ENCODE measurements at places on chromosomes 13 and 19.

- no peak for DNase-seq
These were observed 147.1 kb downstream of the DNAJC15 start for GRCh38 chr13:43170506-43170905.

DNA sequence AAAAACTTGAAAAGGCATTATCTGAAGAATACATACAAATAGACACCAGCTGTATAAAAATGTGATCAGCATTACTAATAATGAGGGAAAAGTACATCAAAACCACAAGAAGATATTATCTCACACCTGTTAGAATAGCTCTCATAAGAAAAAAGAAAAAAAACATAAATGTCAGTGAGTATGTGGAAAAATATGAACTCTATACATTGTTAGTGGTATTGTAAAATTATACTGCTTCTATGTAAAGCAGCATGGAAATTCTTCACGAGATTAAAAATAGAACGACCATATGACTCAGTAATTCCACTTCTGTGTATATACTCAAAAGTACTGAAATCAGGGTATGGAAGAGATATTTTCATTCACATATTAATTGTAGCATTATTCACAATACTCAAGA lies 1146.4 kb downstream of the SLITRK5 start:
- no peak for DNase-seq

DNA sequence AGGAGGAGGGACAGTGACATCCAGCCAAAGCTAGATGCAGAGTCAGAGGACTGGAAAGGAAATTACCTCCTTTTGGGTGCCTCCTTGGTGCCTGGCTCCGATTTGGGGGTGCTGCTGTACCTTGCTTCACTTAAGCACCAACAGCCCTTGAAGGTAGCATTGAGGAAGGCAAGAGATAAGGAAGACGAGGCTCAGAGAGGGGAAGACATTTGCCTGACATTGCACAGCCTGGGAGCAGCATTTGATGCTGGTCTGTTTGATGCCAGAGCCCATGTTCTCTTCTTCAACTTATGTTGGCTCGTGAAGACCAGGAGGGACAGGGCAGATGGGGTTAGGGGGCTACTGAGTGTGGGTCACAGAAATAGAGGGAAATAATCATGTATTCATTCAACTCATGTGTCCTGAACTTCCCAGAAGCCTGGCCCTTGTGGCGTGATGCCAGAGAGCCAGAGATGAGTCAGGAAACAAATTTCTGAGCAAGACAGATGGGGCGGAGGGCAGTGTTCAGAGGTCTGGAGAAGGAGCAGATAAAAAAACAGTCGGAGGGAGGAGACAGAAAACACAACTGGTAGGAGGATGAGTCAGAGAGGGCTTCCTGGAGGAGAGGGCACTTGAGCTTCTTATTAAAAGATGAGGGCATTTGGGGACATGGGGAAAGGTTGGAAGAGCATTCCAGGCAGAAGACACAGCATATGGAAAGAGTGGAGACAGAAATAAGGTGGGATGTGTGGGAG lies 3.0 kb upstream of the C19orf81 start:
- no peak for DNase-seq

DNA sequence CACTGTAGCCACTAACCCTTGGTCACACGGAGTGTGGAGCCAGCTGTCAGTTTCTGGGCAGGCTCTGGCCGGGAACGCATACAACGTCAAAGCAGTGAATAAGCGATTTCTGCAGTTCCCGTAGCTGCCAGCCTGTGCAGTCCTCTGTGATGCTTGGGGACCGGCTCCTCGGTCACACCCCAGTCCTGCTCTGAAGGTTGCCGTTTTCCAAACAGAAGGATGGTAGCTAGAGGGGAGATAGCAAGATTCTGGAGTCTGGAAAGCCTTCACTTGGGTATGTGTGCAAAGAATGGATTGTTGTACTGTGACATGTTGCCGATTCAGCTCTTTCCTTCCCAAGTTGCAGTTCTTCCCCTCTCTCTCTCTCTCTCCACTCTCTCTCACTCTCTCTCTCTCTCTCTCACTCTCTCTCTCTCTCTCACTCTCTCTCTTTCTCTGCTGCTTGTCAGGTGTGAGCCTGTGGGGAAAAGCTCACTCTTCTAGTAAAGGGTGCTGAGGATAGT lies 38.7 kb upstream of the C1QTNF9 start:
- DNase-seq, result no peak

DNA sequence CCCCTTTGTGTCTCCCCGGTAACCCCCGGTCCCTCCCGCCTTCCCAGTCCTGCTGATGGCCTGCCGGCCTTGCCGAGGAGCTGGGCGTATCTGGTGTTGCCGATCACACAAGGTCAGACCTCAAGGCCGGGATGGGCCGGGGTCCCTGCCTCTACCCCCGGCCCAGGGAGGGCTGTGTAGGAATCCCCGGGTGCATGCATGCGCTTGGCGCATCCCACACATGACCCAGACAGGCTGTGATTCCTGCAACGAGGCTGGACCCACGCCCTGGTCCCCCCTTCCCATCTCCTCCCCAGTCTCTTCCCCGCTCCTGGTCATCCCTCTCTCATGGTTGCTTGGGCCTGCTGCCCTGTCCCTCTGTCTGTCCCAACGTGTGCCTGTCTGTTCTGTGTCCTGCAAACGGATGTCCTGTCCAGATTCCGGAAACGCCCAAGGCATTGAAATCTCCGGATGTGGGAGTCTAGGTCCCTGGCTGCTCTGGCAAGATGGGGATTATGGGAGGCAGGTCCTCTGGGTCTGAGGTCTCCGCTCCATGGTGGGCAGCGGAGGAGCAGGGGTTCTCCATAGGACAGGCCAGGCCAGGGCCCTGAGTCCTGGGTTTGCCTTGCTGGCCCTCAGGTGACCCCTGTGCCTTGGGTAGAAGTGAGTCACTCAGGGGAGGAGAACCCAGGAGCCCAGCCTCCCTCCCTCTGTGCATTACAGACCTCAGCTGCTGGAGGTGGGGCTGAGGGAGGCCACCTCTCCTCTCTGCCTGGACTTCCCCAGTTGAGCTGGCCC lies 1.6 kb downstream of the PKN1 start:
- no peak for DNase-seq

GRCh38 chr13:48158915-48159314 lies 64.0 kb upstream of the MED4 start:
- no peak for DNase-seq

- peak; percentile 95 for DNase-seq
These were observed at the start of gene CPT1C for GRCh38 chr19:49690656-49691242. TSS of gene CPT1C (plus strand) at chr19:49691116. CDS start at chr19:49692253, 1,137 bp downstream.

DNA sequence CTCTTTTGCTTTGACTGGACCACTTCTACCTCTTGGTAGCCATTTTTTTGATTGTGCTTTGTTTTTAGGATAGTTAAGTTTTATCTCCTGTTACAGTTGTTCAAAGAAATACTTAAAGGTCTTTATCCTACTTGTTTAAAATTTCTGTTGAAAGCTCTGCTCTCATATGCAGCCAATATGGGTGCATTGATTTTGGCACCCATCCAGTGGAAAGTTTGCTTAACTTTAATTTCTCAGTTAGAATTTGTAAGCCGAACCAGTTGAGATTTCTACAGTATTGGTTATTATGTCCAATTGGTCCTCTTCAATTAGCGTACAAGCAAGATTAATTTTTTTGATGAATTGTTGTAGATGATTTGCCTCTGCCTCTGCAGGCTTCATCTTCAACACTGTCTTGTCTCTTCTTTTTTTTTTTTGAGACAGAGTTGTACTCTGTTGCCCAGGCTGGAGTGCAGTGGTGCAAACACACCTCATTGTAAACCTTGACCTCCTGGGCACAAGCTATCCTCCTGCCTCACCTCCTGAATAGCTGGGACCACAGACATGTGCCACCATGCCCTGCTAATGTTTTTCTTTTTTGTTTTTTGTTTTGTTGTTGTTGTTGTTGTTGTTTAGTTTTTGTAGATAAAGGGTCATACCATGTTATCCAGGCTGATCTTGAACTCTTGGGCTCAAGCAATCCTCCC lies 65.3 kb downstream of the MAB21L1 start:
- no peak for DNase-seq

- DNase-seq, result no peak
These were observed 30.3 kb downstream of the TSHZ3 start for GRCh38 chr19:31318790-31319425.

DNA sequence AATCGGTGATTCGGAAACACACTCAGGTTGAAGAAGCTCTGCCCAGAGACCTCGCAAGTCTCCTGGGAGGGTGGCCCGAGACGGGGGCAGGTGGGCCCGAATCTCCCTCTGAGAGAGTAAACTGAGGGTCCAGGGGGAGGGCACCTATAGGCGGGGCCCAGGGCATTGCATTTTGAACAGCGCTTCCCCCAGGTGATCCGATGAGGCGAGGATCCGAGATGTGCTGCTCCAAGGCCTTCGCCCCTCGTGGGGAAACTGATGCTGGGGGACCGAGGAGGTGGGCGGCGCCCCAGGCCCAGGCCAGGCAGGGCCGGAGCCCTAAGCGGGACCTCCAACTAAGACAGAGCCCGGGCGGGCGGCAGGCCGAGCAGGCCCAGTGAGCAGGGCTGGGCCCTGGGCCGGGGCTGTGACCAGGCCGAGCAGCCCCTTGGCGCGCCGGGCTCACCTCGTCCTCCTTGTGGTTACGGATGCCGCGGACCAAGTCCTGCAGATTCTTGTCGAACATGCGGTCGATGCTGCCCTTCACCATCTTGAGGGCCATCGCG lies 500 bp downstream of the AP3D1 start:
- peak; percentile 51 for DNase-seq

DNA sequence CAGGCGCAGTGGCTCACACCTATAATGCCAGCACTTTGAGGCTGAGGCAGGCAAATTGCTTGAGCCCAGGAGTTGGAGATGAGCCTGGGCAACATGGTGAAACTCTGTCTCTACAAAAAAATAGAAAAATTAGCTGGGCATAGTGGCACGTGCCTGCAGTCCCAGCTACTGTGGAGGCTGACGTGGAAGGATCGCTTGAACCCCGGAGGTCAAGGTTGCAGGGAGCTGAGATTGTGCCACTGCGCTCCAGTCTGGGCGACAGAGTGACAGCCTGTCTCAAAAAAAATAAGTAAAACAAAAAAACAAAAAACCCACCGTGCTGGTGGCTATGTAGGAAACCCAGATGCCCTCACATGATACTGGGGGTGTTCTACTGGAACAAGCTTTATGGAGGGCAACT lies 16.4 kb downstream of the PHLDB3 start:
- no peak for DNase-seq

GRCh38 chr13:91351123-91351522 lies 3.6 kb downstream of the MIR17HG start:
- no peak for DNase-seq

- peak; percentile 47 for DNase-seq
These were observed 46.8 kb downstream of the COG3 start for GRCh38 chr13:45511310-45512097.

DNA sequence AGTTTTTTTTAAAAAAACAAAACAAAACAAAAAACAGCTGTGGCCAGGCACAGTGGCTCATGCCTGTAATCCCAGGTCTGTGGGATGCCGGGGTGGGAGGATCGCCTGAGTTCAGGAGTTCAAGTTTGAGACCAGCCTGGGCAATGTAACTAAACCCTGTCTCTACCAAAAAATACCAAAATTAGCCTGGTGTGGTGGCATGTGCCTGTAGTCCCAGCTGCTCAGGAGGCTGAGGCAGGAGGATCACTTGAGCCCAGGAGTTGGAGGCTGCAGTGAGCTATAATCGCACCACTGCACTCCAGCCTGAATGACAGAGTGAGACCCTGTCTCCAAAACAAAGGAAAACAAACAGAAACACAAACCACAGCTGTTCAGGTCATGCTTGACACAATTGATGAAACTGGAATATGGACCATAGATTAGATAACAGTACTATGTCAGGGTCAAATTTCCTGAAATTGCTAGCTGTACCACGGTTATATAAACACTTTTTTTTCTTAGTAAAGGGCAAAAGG lies 6.9 kb upstream of the ANGPTL4 start:
- DNase-seq, result no peak

DNA sequence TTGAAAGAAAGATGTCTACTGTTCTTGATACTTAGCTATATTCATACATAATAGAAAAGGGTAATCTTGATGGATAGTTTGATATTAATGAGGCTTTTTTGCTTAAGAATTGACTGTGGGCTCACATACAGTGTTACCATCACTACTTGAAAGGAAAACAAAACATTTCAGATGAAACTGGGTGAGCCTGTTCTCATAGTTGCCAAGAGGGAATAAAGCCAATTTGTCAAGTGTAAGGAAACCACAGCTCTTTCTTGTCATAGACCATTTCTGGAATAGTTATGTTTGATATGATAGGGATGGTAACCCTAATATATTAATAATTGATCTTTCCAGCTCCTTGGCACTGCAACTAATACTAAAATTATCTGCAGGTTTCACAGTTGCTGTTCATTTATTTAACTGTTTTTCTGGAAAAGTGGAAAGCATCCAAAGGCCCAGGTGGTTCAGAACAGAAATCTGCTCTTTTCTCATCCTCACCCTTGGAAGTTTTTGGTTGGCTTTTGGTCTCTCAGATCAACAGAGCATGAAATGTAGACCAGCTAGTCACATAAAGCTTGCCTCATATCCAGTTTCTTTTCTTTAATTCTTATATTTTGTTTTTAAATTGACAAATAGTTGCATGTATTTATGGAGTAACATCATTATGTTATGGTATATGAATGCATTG lies 43.2 kb downstream of the ARHGEF7 start:
- no peak for DNase-seq

DNA sequence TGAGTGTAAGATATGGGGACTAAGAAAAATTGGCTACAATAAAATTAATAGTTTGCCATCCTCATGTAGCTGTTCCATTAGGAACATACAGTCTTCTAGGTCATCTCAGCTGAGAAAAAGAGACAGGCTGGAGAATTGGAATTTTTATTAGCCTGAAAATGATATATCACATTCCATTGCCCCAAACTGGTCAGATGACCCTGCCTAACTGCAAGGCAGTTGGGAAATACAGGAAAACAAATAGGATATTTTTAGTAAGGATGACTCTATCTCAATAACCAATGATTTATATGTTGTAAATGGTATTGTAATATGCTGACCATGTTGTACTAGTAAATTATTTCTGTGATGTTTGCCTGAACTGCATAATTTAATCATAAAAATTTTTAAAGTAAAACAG lies 673.8 kb downstream of the PCDH9 start:
- no peak for DNase-seq

DNA sequence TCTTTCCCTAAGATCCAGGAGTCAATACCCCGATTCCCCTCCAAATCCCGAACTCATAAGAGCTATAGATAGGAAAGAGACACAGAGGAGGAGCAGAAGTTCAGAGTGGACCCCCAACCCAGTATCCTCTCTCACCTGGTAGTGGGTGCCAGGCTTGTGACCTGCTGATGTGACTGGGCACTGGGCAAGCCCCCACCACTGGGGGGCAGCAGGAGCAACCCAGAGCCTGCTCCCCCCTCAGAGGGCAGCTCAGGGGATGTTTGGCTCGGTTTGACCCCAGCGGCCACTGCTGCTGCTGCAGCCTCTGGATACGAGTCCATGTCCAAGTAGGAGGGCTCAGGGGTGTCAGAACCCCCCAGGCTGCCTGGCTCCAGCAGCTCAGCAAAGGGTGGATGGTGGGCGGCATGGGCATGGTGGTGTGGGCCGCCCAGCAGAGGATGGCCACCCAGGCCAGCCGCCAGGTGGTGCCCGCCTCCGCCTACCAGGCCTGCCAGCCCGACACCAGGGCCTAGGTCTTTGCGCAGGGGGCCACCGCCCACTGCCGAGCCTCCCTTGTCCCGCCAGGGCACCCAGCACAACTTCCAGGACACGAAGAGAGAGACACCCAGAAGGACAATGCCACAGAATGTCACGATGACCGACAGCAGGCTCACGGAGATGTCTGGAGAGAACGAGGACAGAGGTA lies 7.4 kb downstream of the SYT3 start:
- no peak for DNase-seq
